Stimulated activated CD4-positive, alpha-beta T cell treated with anti-CD3 and anti-CD28 coated beads, Interleukin-1b, Interleukin-23, amount 100 ng/mL, for 1 hour (primary cell): ENCODE measurements at places on chromosomes 12 and 14.

DNA sequence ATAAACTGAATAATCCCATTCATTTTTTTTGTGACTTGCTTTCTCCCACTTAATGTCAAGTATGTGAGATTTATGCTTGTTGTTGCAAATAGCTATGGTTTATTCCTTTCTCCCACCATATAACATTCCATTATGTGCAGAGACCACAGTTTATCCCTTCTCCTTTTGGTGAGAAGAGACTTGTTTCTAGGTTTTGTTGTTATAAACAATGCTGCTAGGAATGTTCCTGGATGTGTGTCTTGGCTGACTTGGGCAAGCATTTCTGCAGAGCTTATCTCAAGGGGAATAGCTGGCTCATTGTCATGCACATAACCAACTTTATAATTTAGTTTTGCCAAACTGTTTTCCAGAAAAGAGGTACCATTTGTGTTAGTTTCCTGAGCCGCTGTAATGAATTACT lies 47.6 kb upstream of the PPP1CC start:
- DNase-seq: no peak

DNA sequence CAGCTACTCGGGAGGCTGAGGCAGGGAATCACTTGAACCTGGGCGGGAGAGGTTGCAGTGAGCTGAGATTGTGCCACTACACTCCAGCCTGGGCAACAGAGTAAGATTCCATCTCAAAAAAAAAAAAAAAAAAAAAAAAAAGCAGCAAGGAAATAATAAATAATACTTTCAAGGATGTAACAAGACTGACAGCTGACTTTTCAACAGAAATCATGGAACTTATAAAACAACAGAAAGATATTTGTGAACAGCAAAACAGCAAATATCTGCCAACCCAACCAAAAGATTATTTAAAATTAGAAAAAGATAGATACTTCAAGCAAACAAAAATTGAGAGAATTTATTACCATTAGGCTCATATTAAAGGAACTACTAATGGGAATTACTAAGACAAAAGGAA lies 115.1 kb downstream of the TSHR start:
- no peak for DNase-seq

GRCh38 chr14:95816539-95816938 lies 60.1 kb upstream of the TUNAR start:
- no peak for DNase-seq

DNA sequence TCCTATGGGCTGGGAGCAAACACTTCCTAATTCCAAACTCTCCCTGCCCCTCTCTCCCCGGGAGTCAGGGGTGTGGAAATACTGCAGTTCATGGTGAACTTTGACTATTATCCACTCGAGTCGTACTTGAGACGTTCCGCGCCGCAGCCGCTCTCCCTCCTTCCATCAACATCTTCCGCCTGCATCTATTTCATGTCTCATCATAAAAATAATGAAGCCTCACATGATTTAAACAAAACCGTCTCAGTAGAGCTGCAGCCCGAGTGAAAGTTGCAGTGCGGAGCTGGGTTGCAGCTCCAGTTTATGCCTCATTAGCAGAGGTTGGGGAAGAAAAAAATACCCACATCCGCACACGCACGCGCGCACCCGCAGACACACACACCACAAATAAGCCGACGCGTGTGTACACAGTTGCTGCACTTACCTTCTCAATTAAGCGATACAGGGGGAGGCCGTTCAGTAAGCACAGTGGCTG lies 283 bp downstream of the LMO3 start:
- no peak for DNase-seq

GRCh38 chr12:109277899-109278762 lies 31.0 kb downstream of the FOXN4 start:
- DNase-seq: no peak

DNA sequence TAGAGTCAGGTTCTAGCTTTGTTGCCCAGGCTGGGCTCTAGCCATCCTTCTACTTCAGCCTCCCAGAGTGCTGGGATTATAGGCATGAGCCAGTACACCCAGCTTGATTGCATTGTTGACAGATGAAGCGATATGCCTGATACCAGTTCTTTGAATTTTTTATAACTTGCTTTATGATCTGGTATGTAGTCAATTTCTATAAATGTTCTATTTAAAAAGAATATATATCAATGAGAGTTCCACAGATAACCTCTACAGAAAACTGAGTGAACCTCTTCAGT lies 99.8 kb downstream of the DIP2B start:
- no peak for DNase-seq

DNA sequence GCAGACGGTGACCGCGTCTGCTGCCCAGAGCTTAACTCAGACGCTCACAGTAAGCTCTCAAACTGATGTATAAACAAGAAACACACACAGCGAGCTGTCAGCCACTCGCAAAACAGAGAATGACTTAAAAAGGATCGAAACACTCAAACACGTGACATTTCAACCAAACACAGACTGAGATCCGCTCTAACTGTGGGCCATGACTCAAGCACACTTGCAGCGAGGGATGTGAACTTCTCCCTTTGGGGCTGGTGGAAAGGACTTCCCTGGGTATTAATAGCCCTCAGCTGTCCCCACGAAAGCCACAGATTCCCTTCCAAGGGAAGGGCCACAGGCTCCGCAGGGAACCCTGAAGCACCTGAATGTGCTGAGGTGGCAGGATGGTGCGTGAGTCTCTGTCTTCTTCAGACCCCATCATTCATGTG lies 29.1 kb downstream of the CCDC88C start:
- DNase-seq: no peak

- DNase-seq: no peak
Measured at GRCh38 chr14:70536830-70537229, 2.0 kb upstream of the ADAM20 start.

DNA sequence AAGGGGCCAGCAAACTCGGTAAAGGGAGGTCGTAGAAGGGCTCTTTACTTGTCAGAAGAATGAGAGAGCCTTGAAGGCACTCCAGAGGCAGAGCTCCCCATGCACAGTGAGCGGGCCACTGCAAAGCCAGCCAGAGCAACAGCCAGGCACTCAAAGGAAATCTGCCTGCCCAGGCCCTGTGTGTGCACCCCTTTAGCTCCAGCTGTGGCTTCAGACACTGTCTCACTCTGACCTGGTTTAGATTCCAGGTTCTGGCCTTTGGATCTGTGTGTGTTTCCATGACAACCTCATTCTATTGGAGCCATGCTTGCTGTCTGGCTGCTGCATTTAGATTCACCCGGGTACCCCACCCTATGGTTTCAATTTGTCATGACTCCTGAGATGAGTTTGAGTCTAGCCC lies 170.3 kb downstream of the CAPZA3 start:
- no peak for DNase-seq

DNA sequence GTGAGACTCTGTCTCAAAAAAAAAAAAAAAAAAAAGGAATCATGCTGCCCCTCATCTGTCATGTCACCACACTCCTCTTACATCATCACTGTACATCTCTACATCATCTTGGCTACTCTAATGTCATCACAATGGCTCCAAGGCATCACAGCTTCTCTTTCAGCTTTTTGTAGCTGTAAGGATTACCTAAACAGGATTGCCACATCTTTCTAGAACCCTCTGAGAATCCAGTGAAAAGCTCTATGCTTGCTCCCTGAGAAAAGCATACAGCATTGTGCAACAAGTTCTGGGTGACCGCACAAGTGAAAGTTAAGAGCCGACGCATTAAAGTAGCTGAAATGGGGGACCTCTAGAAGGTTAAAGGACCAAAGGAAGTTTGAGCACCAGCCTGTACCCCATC lies 272.5 kb downstream of the C12orf50 start:
- DNase-seq: no peak

- no peak for DNase-seq
Measured at GRCh38 chr14:89779707-89780106, 174.8 kb downstream of the EFCAB11 start.

GRCh38 chr14:29149798-29150197 lies 383.2 kb downstream of the FOXG1 start:
- no peak for DNase-seq
